ENCODE measurements at places on chromosomes 11 and 22.

DNA sequence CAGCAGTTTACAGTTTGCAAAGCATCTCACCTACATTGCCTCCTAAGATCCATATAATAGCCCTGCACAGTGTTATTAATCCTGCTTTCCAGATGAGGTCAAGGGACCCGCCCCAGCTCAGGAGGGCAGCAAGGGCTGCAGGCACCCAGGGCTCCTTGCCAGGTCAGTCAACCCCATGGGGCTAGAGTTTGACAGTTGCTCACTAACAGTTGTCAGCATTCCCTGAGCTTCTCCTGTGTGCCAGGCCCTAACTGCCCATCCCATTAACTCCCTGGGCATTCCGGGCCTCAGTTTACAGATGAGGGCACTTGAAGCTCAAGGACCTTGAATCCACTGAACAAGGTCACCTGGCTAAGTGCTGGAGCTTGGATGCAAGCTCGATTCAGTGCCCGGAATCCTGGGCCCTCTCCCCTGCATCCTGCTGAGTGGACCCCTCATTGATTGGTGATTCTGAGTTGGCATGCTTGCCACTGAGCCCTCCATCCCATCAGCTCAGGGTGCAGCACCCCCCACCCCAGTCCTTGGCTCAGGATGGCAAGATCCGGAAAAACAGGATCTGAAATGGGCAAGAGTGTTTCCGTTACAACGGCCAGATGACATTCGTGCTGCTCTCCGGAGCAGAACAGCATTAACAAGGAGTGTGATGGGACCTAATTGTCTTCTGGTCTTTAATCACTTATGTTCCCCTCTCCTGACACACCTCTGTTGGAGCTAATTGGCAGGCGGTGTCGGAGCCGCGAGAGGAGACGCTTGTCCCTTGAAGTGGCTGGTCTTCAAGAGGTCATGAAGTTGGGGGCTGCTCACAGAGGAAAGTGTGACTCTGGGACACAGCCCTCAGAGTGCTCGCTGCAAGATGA, 87.4 kb upstream of the SHISAL1 start:
- no peak for DNase-seq

DNA sequence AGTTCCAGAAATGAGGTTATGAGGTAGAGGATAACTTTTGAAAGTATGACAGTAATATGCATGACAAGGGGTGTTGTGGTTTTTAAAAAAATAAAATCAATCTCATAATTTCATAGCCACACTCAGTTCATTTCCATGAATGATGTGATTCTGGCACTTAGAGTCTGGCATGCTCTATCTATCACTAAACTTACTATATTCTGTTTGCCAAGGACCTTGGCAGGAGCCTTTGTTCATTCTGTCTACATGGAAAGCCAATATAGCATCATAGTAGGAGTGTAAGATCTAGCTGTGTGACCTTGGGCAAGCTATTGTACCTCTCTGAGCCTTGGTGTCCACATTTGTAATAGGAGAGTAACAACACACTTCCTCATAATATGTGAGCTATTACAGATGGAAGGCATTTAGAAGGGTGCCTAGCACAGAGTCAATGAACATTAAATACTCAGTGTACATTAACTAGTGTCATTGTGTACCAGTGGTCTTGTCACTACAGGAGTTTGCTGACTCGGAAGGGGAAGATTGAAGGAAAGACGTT, 507.6 kb downstream of the SOX6 start:
- DNase-seq = no peak

GRCh38 chr22:50074056-50074455, 11.2 kb downstream of the MLC1 start:
- DNase-seq = no peak

- DNase-seq = no peak
Measured at GRCh38 chr11:64355078-64355940, 3.7 kb upstream of the RPS6KA4 start.

DNA sequence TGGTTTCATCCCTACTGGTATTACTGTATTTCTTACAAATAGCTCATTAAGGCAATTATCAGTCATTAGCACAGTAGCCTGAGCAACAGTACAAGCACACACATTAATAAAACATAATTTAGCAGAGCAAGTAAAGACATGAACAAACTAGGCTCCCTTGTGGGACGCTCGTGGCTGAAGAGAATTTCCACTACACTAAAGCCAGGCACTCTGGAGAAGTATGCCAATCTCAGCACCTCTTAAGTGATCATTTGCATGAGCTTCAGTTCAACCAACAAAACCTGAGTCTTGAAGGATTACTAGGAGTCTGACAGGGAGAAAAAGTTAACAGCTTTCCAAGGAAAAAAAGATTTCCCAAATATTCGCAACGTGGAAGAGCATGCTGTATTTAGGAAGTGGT, 109.1 kb downstream of the LARGE1 start:
- no peak for DNase-seq

DNA sequence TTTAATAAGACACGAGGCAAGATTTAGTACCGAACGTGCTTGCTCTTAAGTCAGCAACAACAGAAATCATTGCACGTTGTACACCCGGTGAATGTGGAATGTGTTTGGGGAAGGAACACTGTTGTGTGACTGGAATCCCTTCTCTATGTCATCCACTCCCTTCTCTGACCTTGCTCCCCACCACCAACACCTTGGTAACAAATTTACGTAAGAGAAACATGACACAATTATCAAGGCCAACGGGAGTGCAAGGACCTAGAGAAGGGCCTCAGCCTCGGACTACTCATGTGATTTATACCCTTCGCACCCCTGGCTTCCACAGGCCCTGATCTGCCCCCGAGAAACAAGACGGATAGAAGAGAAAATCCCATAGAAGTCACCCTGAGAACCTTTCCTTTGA, 236.2 kb downstream of the LARGE1 start:
- DNase-seq = no peak

DNA sequence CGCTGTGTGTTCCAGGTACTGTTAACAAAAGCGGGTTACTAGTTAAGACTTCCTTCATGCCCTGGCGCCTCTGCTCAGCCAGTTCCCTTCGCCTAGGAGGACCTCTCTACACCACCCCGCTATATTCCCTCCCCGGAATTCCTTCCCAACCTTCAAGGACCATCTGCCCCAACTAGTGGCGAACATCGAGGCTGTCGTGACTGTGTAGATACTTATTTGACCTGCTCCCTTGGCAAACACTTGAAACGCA, 450 bp upstream of the BCL2L13 start:
- DNase-seq = no peak

- no peak for DNase-seq
Measured at GRCh38 chr11:113350336-113351067, 36.1 kb downstream of the TTC12 start.

- DNase-seq = no peak
Measured at GRCh38 chr11:729492-730074, 17.7 kb upstream of the TALDO1 start.

GRCh38 chr22:46081831-46082210, 68.5 kb upstream of the PPARA start:
- no peak for DNase-seq

DNA sequence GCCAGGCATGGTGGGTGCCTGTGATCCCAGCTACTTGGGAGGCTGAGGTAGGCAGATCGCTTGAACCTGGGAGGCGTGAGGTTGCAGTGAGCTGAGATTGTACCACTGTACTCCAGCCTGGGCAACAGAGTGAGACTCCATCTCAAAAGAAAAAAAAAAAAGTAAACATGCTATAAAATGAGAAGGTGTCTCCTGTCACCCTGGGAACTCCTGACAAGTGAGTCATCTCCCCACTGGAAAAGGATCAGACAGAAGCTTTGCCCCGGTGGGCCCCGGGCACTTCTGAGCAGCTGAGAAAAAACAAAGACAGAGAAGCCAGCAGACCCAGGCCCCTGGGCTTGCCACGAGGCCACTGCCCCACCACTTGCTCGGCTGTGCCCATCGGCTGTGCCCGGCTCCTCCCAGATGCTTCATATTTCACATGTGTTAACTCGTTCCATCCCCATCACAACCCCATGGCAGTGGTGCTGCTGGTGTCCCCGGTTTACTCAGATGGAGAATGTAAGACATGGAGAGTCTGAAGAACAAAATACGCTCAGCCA, 22.3 kb downstream of the TTLL1 start:
- no peak for DNase-seq

DNA sequence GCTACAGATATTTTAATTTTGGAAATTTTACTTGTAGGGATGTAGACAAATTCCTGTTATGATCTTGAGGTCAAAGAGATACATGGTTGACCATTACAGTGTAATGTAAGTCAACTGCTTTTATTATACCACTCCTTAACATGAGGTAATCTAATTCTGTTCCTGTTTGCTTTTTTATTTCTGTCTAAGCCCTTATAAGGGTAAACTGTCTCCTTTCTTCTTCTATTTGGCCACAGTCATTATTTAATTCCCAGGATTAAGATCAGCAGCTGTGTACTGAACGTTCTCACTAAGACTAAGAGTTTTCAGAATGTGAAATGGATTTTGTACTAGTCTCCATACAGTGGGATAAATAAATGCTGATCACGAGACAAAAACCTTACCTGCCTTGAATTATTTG, 32.8 kb downstream of the C2CD3 start:
- DNase-seq = no peak
